Activated T-cell treated with anti-CD3 and anti-CD28 coated beads, Interleukin-2, amount 50 U/mL, for 72 hours (primary cell): ENCODE measurements at places on chromosomes 4 and X.

DNA sequence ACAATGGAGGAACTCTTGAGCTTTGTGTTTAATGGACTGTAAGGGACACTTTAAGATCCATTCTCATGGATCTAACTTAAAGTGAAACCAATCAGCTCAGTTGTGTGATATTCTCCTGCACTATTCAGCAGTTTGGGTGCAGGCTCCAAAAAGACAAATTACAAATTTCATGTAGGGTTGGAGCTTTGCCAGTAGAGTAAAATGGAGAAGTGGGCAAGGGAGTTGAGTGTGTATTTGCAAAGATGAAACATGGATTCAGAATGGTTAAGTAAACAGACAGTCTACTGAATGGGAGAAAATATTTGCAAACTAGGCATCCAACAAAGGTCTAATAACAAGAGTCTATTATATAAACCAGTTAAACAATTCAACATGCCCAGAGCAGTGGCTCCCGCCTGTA lies 21.2 kb upstream of the MID2 start:
- DNase-seq = no peak

GRCh38 chr4:141346144-141346543 lies 125.4 kb downstream of the ZNF330 start:
- no peak for DNase-seq

- no peak for DNase-seq
Measured at GRCh38 chrX:65196758-65197360, 220.6 kb upstream of the ZC4H2 start.

DNA sequence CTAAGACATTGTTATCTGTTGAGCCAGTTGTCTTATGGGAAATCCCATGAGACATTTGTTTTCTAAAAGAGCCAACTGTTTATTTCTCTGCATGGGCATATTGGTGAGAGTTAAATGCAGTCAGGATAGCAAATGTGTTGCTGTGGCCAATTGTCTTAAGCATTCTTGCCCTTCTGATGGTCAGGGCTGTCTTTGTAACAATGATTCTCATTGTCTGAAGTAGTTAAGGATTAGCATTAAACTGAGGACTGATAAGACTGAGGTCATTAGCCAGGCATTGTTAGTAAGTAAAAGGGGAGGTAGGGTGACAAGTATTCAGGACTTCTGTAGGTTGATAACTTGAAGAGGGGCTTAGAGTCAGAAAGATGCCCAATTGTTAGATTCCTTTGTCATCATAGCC lies 11.2 kb upstream of the MORF4L2 start:
- no peak for DNase-seq

DNA sequence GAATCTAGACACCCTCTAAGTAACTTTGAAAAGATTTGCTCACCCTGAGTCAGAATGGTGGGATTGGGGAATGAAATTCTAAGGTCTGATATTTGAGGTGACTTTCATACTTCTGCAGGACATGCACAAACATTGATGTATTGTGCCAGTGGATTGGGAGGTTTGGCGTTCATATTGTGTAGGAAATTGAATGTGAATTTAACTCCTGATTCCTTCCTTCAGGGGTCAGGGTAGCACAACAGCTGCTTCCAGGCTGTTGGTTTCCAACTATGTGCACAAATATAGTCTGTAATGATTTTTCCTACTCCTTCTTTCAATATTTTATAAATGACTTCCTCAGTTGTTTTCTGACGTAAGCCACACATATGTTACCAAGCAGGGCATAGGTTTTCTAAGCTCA lies 3.1 kb downstream of the IL1RAPL1 start:
- no peak for DNase-seq

- no peak for DNase-seq
Measured at GRCh38 chr4:2651546-2651945, 104.6 kb downstream of the TNIP2 start.

DNA sequence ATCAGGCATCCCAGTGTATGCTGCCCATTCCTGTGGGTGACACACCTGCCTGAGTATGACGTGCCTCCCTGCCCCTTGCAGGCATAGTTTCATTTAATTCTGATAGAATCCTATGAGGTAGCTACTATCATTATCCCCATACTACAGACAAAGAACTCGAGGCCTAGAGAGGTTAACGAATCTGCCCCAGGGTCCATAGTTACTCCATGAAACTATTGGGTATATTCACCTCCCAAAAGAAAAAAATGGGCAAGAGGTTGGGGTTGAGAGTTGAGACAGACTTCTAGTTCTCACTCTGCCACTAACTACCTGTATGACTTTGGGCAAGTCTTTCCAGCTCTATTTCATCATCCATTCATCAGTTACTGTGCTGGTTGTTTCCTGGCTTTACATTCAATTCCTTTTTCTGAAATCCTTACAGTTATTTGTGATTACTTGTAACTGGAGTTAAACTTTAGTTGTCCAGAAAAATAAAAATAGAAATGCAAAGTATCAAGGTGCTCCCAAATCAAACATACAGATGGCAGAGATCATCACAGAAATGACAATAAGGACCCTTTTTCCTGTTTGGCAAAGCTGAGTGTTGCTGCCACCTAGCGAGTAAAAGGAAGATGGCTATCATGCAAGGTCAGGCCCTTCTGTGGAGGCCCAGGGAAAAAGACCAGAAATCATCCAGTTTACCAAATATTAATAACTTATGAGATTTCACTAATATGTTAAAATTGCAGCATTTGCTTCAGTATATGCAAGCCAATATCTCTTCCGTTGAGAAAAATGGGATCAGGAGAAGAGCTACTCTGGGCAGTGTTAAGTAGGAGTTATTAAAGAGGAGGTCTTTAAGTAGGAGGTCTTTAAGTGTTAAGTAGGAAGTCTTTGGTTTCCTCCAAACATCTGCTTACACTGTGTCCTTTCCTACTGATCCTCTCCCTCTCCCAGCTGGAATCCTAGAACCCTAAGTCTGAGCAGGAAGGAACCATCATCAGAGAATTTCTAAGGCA lies 17.1 kb upstream of the MAP7D3 start:
- peak; percentile 43 for DNase-seq

- DNase-seq = no peak
Measured at GRCh38 chrX:153871946-153872878, 13.8 kb downstream of the L1CAM start.

GRCh38 chrX:139199933-139200332 lies 330.6 kb upstream of the F9 start:
- DNase-seq = no peak

GRCh38 chrX:23752740-23753415 lies 9.8 kb upstream of the ACOT9 start:
- DNase-seq = no peak

DNA sequence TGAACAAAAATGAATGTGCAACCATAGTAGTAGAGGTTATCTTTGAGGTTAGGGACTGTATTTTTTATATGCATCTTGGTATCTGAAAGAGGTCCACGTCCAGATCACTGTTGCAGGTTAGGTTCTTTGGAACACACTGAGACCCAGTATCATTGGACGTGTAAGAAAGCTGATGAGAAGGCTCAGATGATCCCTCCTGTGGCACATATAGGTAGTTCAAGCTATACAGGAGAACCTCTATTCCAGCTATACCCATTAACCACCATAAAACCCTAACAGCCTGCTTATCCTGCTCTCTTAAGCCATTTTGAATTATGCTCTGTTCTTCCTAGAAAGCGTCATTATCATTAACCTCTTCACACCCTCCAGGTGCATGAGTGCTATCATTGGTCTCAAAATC lies 930.7 kb upstream of the HS3ST1 start:
- no peak for DNase-seq

GRCh38 chr4:185149392-185149791 lies 6.3 kb downstream of the SLC25A4 start:
- no peak for DNase-seq

- no peak for DNase-seq
Measured at GRCh38 chr4:171067422-171067821, 745.8 kb upstream of the GALNTL6 start.

GRCh38 chr4:76090241-76090691 lies 15.8 kb downstream of the ART3 start:
- no peak for DNase-seq

GRCh38 chr4:113083346-113083745 lies 33.9 kb downstream of the ANK2 start:
- DNase-seq = no peak

GRCh38 chr4:107970063-107970798 lies 19.5 kb upstream of the HADH start:
- DNase-seq = no peak

DNA sequence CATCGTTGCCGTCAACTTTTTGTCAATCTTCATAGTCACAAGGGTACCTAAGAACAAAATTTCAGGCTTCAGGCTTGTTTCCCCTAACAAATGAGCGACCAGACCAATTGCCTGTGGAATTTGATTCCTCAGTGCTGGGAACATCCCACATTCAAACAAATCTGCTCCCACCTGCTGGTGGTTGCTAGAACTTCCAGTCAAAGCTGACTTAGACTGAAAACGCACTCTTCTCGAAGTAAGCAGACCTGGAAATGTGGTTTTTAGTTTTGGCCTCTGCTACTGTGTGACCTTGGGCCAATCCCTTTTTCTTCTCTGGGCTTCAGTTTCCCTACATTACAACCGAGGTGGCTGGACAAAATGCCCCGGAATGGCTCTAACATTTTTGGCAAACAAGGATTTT lies 1.8 kb upstream of the GABRQ start:
- DNase-seq = no peak

DNA sequence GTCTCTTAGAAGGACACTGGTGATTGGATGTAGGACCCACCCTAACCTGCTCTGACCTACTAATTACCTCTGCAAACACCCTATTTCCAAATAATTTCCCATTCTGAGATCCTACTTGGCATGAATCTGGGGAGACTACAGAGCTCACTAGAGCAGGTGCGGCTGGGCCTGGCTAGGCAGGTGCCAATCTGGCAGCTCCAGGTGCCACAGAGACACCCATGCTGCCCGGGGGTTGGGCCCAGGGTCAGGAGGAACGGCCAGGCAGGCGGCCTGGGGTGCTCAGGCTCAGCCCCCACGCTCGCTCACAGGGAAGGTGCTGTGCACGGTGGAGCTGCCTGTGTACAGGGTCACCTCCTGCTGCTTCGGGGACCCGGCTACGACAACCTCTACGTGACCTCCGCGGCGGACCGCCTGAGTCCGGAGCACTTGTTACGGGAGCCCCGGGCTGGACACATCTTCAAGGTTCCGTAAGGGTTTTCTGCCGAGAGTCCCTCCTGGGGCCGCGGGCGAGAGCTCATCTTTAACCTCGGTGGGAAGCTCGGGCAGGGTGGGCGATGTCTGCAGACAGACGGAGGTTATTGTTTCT lies 26.5 kb upstream of the PLCXD1 start:
- DNase-seq = no peak

DNA sequence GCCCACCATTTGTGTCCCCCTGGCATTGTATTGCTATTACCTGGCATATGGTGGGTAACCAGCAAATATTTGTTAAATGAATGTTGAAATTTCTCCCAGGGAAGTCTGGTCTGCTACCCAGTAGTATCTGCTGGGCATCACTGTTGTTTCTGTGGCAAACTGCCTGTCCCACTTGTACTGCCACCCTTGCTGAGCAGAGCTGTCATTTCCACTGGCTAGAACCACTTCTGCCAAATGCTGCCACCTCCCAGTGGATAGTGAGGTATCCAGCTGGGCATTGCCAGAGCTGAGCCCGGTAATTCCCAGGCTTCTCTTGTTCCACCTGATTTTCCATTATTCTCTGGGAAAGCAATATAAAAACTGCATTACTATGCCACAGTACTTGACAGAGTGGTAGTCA lies 186.7 kb upstream of the NOCT start:
- DNase-seq = no peak

GRCh38 chr4:55866973-55867574 lies 13.6 kb downstream of the EXOC1 start:
- peak; percentile 13 for DNase-seq

- no peak for DNase-seq
Measured at GRCh38 chr4:187171706-187172339, 448.2 kb upstream of the FAT1 start.

DNA sequence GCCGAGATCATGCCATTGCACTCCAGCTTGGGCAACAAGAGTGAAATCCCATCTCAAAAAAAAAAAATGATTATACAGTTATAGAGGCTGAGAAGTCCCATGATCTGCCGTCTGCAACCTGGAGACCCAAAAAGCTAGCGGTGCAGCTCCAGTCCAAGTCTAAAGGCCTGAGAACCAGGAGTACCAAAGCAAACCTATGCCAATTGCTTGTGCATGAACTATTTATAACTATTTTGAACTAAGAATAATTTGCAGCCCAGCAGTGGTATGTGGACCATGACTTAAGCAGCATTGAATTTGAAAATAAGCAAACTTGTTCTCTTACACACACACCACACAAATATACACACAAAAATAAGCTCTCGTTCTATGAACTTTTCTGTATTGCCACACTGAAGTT lies 51.8 kb downstream of the TASL start:
- no peak for DNase-seq

DNA sequence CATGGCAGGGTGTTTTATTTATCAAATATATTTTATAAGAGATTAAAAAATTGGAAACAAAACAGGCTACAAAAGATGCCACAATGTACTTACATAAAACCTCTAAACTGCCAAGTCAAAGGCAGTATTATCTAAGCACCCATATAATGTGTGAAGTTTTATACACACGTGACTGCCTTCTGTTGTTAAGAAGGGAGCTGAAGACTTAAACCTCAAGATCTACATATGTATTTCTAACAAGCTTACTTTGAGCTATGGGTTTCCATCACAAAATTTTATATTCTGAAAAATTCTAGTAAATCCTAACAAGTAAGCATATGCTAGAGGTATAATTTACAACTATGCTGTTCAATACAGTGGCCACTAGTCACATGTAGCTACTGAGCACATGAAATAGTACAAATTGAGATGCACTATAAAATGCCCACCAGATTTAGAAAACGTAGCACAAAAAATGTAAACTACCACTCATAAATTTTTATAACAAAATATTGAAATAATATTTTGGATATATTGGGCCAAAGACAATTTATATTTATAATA lies 9.8 kb downstream of the ATP8A1 start:
- no peak for DNase-seq

DNA sequence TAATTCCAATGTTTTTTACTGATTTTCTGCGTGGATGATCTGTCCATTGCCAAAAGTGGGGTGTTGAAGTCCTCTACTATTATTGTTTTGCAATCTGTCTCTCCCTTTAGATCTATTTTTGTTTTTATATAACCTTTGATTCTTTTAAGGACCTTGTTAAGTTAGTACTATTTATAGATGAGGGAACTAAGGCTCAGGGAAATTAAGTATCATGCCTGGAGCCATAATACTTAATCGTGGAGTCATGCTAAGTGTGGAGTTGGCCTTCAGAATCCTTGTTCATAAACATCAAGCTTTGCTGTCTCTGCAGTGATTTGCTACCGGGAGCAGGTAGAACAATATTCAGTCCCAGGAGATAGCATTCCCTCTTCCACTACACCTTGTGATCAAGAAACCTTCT lies 31.0 kb downstream of the SGMS2 start:
- no peak for DNase-seq
